Left lobe of liver (tissue), 2 donors: ENCODE measurements at places on chromosomes 2 and 18. TPM values are rescaled to one million over a fixed set of nuclear protein-coding genes. Genes with fewer than 3 reads are reported as not detected.
A peak's percentile ranks its signal among the peaks of the same experiment; 100 is the strongest.

SAG gene
- total RNA-seq = not detected

GLI2 gene
- 0.30 TPM for total RNA-seq

MERTK gene
- 14.3 TPM for total RNA-seq

GRCh38 chr2:21118302-21118920 lies 5.4 kb upstream of the TDRD15 start:
- DNase-seq = peak; percentile 62

GRCh38 chr2:48235076-48235475 lies 294.9 kb upstream of the STON1 start:
- no peak for DNase-seq

GRCh38 chr2:15667809-15668556 lies 76.3 kb downstream of the DDX1 start:
- no peak for DNase-seq

GRCh38 chr2:122156176-122156890 lies 400.9 kb downstream of the TSN start:
- no peak for DNase-seq
